ENCODE measurements at places on chromosomes 2 and 18.

DNA sequence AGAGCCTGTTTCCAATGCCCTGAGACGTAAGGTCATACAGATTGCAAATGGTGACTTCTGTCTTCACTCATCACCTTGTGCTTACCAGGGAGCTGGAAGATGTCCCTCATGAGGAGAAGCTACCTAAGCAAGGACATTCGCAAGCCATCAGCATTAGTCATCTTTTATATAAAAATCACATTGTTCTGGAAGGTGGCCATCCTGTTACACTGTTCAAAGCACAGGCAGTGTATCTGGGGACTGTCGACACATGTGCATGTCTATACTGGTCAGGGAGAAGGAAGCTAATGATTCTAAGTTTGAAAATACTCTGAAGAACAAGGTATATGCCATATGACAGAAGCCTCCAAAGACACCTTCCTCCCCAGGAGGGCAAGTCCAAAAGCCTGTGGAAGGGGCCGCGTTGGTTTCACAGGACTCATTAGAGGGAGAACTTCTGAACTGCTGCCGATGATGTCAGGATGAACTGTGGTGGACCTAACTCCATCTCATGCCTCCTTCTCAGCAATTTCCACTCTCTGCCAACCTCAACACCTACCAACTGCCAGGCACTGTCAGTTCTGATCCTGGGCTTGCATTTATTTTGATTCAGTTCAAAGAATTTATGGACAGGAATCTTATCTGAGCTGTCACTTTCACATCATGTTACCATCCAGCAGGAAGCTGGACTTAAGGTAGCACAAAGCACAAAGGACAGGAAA is 39.4 kb downstream of the DNER start:
- no peak for DNase-seq

- no peak for DNase-seq
These were observed 694.6 kb upstream of the ACVR2A start for GRCh38 chr2:147150241-147150635.

DNA sequence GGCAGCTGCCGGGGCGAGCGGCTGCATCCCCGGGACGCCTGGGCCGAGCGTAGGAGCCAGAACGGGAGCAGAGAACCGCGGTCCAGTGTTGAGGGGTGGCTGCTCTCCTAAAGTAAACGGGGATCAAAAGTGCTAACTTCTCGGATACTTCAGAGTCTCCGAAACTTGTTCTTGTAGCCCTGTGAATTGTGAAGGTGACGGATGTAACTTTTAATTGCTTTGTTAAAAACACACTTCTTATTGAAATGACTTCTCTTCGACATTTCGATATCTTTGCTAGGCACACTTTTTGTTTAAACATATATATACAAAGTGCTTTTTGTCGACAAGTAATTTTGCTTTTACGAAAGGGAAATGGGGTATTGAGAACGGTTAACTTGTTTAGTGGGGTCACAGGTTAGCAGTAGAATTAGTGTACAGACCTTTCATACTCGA is 540 bp downstream of the ATP9B start:
- DNase-seq, result no peak

DNA sequence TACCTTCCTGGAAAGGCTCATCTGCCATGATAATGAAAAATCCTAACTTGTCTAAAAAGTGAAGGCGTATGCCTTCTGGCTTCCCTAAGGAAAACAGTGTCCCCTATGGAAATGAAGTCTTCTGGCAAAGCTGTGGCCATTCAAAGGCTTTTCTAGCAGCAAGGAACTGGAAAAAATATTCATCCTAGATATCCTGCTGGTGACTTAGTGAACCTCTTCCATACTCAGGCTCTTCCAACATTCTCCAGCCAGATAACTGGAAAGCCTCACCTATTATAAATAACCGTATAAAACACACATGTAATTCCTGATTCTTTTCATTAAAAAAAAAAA is 84.7 kb downstream of the RBMS1 start:
- DNase-seq, result no peak

DNA sequence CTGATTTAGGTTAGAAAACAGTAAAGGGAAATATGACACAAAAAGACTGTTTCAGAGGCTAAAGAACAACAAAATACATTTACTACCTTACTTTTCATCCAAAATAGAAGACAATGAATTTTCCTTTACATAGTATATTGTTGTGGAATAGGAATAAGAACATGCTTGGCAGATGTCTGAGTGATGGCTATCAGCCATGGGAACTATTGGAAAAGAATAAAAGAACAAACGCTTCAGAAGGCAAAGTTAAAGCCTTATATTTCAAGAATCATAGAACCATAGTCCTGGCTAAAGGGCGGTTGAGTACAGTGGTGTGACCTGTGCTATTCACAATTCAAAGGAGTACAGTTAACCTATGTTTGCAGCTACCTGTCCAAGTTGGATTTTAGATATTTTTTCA is 73.9 kb upstream of the NRXN1 start:
- no peak for DNase-seq

DNA sequence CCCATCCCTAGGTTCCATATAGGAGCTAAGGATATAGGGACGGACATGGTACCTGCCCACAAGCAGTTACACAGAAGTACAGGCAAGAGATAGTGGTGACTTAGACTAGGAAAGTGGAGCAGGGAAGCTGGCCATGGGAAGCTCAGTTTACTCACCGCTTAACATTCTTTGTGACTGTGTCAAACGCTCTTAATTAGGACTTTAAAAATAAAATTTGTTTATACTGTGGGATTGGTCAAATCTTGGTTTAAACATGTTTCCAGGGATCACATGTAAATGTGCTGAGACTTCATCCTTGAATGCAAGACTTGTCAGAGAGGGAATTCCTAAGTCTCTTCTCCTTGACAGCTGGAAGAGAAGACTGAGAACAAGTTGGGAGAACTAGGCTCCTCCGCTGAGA is 107.3 kb downstream of the MTCL1 start:
- no peak for DNase-seq

- DNase-seq, result no peak
These were observed 849.0 kb downstream of the RNF144A start for GRCh38 chr2:7766088-7766722.

- no peak for DNase-seq
These were observed 584.0 kb downstream of the LRRTM4 start for GRCh38 chr2:76938153-76938552.

GRCh38 chr2:123448801-123449200 is 576.3 kb upstream of the CNTNAP5 start:
- no peak for DNase-seq

DNA sequence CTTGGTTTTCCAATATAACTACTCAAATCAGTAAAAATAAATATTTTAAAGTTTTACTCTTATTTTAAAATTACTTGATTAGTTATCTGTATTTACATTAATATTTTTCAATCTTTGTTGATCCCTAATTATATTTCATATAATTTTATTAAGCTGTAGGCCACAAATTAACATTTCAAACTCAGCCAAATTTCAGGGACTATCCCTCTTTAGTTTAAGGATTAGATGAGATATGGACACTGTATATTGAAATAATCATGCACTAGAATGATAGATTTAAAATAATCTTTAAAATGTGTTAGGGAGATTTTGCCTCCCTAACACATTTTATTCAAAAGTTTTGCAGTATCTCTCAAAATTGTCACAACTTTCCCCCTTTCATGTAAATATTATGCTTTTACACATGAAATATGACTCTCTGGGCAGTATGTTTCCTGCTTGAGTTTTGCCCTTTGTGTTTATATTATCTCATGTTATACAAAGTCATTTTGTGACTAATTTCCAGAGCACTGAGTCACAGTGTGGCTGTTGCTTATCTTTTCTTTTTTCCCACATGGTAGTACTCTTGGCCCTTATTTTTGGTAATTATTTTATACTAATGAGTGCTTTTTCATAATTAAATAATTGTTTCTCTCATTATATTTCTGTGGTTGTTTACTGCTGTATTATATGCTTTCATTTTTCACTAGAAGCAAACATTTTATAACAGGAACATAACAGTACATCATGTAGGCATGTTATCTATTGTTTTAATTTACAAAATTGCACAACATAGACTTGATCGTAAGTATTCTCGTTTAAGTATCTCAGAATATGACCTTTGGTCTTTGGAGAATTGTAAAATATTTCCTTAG is 1.2 kb downstream of the TFPI start:
- no peak for DNase-seq

- DNase-seq, result no peak
These were observed 10.7 kb upstream of the RNU4ATAC start for GRCh38 chr2:121519732-121520640.

GRCh38 chr2:85930129-85931124 is 41.6 kb upstream of the ST3GAL5 start:
- DNase-seq, result no peak

- DNase-seq, result no peak
These were observed 216.3 kb upstream of the ITGA4 start for GRCh38 chr2:181240844-181241243.

DNA sequence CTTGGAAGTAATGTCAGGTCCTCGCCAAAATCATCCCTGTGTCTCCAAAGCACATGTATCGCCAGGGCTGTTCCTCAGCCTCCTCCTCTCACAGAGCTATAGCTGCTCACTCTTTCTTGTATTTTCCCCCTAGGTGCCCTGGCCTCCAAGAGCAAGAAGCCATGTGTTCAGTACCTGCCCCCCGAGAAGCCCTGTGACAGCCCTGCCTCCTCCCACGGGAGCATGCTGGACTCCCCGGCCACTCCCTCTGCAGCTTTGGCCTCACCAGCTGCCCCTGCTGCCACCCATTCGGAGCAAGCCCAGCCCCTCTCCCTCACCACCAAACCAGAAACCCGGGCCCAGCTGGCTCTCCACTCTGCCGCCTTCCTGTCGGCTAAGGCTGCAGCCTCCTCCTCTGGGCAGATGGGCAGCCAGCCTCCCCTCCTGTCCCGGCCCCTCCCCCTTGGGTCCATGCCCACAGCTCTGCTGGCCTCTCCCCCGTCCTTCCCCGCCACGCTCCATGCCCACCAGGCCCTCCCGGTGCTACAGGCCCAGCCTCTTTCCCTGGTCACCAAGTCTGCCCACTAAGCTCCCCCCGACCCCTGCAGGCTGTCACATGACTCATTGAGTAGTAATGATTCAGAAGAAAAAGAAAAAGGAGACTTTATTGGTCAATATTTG is 18.8 kb downstream of the TGOLN2 start:
- DNase-seq, result no peak

DNA sequence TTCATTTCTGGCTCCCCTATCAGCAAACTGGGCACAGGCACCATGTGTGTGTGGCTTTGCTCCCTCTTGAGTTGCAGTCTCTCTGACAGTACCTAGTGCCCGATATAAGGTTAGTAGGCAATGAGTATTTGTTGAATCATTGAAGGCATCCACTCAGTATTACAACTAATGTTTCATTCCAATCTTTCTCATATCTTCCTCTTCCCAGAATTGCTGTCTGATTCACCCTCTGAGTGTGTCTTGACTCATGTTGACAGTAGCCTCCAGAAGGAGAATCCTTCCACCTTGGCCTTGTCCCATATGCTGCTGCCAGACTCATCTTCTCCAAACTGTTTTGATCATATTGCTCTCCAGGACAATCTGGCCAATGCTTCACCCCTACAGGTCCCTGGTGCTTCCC is 202.5 kb downstream of the LRRTM1 start:
- no peak for DNase-seq

GRCh38 chr18:57131101-57131500 is 15.8 kb upstream of the BOD1L2 start:
- DNase-seq, result no peak

DNA sequence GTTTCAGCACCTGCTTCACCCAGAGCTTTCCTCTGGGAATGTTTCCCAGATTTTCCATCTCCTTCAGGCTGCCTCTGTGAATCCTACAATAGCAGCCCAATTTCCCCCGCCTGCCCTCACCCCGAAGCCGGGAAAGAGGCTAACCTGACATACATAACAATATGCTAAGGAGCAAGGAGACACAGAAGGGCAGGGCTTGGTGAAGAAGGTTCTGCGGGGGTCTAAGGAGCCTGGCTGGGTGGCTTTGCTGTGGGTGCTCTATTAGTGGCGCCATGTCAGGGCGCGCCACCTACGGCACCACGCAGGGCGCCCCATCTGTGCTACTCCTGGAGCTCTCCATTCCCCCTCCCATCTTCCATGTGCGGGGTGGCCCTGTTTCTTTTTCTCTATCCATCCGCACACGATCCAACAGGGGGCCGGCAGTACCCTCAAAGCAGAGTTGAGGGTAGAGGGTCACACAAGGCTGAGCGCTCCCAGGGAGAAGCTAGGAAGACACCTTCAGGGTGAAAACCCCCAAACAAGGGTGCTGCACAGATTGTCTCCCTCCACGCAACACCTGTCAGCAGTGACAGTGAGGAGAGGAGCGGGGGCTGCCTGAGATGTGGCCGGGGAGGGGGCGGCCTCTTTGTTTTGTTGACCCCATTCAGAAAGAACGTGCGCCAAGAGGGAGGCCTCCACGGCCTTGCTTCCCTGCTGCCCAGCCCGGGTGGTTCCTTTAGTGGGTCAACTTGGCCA is 101.4 kb downstream of the PDCL3 start:
- peak; percentile 59 for DNase-seq
